ENCODE measurements at places on chromosomes 6 and 20.

- peak; percentile 71 for DNase-seq
These were observed 23.7 kb downstream of the MOCS3 start for GRCh38 chr20:50982363-50982762.

- no peak for DNase-seq
These were observed 381.9 kb upstream of the CITED2 start for GRCh38 chr6:139756381-139756780.

DNA sequence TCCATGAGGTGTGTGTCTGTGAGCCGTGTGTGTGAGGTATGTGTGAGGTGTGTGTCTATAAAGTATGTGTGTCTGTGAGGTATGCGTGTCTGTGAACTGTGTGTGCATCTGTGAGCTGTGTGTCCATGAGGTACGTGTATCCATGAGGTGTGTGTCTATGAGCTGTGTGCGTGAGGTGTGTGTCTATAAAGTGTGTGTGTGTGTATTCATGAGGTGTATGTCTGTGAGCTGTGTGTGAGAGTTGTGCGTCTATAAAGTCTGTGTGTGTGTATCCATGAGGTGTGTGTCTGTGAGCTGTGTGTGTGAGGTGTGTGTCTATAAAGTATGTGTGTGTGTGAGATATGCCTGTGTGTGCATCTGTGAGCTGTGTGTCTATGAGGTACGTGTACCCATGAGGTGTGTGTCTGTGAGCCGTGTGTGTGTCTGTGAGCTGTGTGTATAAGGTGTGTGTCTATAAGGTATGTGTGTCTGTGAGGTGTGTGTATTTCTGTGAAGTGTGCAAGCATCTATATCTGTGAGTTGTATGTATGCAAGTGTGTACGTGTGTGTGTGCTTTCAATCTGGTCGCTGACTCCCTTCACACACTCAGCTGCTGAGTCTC is 91.9 kb upstream of the FOXP4 start:
- no peak for DNase-seq

- DNase-seq: peak; percentile 33
These were observed 72.2 kb downstream of the SCAF8 start for GRCh38 chr6:154805288-154805911.

- peak; percentile 25 for DNase-seq
These were observed 214.3 kb upstream of the PLCB4 start for GRCh38 chr20:8854571-8854970.

- peak; percentile 92 for DNase-seq
These were observed 5.9 kb downstream of the NHSL1 start for GRCh38 chr6:138493413-138493812.

GRCh38 chr6:80938131-80938530 is 814.4 kb downstream of the TENT5A start:
- DNase-seq: no peak

GRCh38 chr6:33441457-33441856 is 12.9 kb upstream of the ZBTB9 start:
- no peak for DNase-seq

- no peak for DNase-seq
These were observed 202.8 kb downstream of the DLL1 start for GRCh38 chr6:170087941-170088581.

GRCh38 chr6:157269261-157269794 is 54.0 kb downstream of the TMEM242 start:
- DNase-seq: peak; percentile 20

GRCh38 chr6:117007659-117008058 is 130.6 kb downstream of the RFX6 start:
- no peak for DNase-seq

GRCh38 chr20:15047042-15047441 is 709.6 kb upstream of the FLRT3 start:
- no peak for DNase-seq

DNA sequence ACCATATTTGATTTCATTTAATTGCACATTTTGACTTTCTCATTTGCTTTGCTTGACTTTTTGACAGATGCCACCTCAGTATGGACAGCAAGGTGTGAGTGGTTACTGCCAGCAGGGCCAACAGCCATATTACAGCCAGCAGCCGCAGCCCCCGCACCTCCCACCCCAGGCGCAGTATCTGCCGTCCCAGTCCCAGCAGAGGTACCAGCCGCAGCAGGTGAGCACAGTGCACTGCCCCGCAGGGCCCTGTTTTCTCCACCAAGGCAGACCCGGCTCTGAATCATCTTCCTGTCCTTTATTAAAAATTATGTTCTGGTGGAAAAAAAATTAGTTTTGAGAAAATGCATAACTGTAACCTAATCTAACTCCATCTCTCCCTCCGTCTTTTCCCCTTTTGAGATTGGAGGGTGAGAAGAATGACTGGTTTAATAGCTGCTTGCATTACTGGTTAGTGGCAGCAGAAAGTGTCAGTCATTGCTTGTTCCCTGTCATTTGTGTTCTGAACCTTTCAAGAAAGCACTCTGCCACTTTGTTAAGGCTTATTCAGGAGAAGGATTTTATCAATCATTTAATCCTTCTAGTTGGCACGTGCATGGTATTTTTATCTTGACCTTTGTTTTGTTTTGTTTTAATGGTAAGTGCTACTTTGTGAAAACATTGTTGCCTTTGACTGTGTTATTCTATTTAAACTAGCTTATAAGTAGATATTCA is 124.3 kb downstream of the ARID1B start:
- no peak for DNase-seq

DNA sequence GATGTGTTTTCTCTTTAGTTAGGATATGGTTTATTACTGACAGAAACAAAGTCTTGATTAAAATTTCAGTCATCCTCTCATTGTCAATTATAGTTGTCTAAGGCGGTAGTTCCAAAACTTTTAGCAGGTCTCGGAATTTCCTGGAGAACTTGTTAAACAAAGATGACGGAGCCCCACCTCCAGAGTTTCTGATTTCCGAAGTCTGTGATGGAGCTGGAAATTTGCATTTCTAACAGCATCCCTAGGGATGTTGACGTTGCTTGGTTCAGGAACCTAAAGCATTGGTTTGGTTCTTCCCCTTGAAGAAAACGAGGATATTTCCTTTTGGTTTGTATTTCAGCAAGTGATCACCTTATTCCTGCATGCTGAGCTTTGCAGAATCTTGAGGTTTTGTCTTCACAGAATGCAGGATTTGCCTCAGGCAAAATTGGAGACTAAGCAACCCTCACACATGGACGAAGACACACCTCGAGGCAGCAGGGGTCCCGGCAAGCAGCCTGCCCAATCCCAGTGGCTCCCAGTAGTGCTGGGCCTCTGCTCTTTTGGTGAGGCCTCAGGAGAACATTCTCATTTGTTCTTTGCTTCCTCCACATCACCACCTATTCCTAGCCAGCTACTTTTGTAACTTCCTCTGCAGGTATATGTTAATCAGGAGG is 187.1 kb upstream of the PHACTR1 start:
- no peak for DNase-seq

GRCh38 chr6:136365776-136366354 is 76.2 kb upstream of the BCLAF1 start:
- DNase-seq: no peak

- DNase-seq: no peak
These were observed 15.7 kb upstream of the SPO11 start for GRCh38 chr20:57313951-57314350.

GRCh38 chr6:30612687-30613248 is 4.3 kb downstream of the PPP1R10 start:
- DNase-seq: peak; percentile 84

- DNase-seq: no peak
These were observed 180.2 kb downstream of the EPM2A start for GRCh38 chr6:145555084-145555483.

- DNase-seq: no peak
These were observed 36.3 kb downstream of the KIF25 start for GRCh38 chr6:168033791-168034190.

- no peak for DNase-seq
These were observed 223.8 kb upstream of the ECI2 start for GRCh38 chr6:4359108-4359730.

GRCh38 chr6:45966340-45966739 is 49.3 kb downstream of the CLIC5 start:
- DNase-seq: no peak

DNA sequence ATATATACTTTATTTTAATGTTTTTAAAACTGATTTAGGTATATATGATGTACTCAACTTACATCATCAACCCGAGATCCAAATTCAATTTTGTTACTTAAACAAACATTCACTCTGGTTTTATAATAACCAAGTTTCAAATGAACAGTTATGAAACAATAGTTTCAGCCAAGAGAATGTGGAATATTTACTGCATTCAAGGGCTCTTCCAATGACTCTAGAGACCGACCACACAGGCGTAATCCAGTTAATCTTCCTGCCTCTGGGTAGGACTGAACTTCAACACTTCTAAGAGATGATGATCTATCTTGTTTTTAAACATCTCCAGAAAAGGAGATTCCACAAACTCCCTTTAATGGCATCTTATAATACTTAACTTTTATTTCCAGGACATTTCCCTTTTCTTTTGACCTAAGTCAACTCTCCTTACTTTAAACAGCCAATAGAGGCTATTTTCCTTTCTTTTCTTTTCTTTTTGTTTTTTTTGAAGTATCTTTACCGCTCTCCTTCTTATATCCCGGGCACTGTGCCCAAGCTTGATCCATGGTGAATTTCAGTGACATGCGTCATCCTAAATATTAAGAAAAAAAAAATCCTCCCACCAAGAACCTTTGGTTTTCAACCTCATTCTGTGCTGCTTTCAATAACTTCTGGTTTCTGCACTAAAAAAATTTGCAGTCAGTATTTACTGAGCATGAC is 110.1 kb downstream of the KIF13A start:
- no peak for DNase-seq

DNA sequence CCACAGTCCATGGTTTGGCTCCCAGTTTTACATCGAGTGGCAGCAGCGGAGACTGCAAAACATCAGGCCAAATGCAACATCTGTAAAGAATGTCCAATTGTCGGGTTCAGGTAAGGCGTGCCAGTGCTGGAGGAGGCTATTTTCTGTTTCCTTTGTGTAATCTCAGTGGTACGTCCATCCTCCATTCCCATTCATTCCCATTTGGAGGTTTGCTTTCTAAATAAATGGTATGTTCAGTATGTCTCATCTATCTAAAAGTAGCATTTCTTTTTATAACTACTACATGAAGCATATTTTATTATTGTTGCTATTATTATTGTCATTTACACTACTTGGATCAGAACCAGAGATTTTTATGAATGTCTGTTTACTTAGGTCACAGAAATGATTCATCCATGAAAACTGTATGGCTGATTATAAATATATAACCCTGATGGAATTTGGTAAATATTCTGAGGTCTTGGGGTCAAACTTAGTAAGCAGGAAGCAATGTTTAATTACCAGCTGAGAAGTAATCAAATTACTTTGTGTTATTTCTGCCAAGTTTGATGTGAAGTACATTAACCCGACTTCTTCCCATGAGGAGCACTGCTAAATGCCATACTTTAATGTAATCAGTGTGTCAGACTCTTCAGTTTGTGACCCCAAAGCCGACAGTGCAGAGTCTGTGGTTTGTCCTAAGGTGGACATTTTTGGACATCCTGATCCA is 512.9 kb downstream of the UTRN start:
- DNase-seq: peak; percentile 85

DNA sequence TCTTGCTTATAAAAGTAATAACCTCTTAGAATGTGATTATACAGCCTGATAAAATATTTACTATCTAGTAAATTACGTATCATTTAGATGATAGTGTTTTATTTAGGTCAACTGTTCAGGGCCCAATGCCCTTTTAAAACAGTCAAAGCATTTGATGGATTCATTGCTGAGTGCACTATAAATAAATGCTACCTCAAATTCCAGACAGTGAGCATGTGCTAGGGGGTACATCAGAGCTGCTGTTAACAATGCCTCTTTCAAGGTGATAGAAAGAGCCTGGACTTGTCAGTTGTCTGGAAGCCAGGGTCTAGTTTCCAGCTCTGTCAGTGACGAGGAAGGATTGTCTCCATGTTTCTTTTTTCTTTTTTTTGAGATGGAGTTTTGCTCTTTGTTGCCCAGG is 7.5 kb upstream of the TMEM242 start:
- no peak for DNase-seq

DNA sequence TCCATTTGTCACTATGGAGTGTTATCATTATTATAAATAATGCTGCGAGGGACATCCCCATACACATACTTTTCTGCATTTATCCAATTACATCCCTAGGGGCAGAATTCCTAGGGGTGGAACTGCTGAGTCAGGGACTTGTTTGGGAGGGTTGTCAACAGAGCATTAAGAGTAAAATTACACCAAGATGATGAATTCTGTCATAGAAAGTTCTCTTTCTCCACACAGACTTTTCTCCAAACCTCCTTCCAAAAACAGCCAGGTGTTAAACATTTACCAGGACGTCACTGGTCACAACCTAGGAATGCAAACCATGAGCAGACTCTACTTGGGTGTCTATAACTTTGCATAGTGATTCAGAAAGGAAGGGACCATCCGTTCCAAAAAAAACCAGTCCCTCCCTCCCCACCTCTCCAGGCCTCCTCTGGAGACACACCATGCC is 95.5 kb downstream of the PRND start:
- peak; percentile 98 for DNase-seq

GRCh38 chr6:109991201-109992101 is 13.3 kb downstream of the GPR6 start:
- DNase-seq: no peak

- no peak for DNase-seq
These were observed 41.1 kb upstream of the RFPL4B start for GRCh38 chr6:112305795-112306564.

Data from kidney tubule cell (primary cell).